RCC 7860 (cell line): ENCODE measurements at places on chromosomes 13 and 19.

- no peak for DNase-seq
Observed at GRCh38 chr13:66558506-66558905, 671.6 kb downstream of the PCDH9 start.

DNA sequence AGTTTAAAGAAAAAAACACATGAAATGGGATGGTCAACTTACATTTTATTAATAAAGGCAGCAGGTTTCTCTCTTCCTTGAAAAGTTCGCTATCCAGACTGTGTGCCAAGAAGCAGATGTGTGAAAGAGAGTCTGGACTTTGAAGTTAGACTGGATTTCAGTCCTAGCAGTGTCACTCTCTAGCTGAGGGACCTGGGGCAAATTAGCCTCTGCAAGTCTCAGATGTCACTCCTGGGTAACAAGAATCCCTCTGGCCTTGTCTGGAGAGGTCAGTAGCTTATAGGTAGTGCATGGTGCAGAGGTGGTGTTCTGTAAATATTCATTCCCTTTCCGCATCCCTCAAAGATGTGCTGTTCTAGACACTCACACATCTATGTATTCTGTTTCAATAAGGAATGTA, 187.6 kb upstream of the RNF113B start:
- no peak for DNase-seq

- DNase-seq = no peak
Observed at GRCh38 chr19:10432736-10433130, 12.4 kb downstream of the PDE4A start.

GRCh38 chr13:48028066-48028465, 9.5 kb upstream of the NUDT15 start:
- DNase-seq = no peak

GRCh38 chr13:20721058-20721453, 17.6 kb downstream of the IL17D start:
- no peak for DNase-seq

DNA sequence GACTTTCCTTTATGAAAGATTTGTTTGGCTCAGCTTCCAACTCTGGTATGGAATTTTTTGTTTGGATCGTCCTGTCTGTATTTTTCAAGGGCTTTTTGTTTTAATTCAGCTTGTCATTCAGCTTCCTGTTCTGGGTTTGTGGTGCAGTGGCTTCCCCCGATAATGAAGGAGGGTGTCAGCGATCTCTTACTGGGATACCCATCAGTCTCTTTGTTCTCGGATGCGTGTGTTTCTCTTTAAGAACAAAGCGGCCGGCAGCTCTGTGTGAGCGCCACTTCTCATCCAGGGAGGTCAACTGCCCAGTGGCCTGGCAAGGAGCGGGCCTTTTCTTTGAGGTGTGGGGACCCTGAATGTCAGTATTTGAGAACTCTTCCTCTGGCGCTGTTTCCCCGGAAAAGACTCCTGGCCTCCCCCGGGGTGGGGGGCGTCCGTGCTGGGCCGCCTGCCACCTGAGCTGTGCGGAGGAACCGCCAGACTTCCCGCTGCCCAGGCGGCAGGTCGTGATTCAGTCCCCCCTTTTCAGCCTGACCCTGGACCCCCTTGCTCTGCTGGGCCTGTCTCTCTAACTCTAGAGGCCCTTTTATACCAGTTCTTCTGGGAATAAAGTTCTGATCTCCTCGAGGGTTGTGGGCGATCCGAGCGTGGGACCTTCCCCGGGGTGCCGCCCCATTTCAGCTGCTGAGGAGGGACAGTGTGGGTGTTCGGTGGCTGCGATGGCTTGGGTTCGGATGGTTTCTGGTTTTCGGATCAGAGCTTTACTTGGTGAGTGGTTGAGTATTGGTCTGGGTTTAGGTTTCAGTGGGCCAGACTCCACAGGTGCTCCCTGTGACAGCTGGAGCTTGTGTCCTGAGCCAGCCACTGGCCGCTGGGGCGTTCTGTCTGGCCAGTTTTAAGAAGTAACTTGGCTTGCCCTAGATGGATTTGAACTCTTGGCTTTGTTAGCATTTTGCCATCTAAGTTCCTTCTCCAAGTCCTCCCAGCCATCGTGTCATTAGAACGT, 3.4 kb downstream of the SF3A2 start:
- no peak for DNase-seq

DNA sequence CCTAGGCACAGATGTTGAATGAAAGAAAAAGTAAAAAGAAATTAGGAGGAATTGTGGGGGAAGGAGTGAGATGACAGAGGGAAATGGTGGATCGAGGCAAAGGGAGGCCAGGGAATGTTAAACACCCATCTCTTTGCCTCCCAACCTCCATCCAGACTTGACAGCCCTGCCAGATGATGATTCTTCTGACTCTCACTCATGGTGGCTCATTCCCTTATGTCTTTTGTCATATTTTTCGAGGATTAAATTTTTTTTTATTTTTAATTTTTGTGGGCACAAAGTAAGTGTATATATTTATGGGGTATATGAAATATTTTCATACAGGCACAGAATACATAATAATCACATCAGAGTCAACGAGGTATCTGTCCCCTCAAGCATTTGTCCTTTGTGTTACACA, 42.8 kb downstream of the ADGRE1 start:
- no peak for DNase-seq

DNA sequence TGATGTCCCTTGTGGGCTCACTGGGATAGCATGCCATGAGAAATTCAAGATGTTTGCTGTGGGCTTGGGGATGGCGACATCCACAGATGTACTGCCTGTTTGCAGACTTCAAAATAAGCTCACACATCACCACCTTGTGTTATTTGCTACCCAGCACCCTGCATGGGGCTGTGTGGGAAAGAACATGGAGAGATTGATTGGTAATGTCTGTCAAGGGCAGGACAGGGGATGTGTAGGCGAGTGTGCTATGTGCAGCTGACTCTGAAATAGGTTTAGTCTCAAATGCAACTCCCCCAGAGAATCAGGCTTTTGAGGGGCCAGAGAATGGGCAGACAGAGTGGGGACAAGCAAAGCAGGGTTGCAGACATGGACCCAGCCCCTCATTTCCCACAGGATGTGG, 24.7 kb downstream of the PNPLA6 start:
- DNase-seq = no peak

DNA sequence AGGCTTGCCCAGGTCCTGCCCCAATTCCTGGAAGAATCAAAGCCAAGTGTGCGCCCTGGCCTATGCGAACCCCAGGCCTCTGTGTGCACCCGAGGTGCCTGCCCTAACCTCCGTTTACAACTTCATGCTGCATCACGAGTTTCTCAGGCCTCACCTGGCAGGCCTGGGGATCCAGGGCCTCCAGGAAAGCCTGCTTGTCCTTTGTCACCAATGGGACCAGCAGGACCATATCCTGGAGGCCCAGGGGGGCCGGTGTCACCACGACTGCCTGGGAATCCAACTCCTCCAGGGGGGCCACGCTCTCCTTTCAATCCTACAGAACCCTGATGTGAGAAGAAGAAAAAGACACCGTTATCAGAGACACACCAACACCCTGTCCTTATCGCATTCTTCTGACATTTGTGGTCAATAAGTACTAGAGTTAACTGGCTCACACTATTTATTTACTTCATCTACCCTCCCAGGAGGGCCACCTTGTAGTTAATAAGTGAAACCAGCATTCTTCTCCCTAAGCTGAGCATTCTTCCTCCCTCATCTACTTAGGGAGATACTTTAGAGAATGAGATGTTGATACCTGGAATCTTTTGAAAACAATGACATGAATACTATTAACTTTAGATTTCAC, 120.6 kb downstream of the COL4A1 start:
- no peak for DNase-seq

DNA sequence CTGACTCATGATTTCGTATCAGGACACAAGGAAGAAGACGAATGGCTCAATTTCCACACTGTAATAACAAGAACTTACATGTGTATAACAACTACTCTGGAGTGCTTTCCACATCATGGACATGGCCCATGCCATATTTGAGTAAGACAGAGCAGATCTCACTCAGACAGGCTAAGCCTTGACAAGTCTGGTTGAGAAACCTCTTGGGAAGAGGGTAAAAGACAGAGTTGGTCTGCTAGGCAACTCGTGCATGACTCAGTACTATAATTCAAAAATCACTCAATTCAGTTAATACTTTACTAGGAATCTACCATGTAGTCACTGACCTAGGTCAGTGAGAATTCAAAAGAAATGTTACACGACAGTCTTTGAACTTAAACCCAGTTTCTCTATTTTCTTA, 5.7 kb upstream of the THSD1 start:
- peak; percentile 94 for DNase-seq

DNA sequence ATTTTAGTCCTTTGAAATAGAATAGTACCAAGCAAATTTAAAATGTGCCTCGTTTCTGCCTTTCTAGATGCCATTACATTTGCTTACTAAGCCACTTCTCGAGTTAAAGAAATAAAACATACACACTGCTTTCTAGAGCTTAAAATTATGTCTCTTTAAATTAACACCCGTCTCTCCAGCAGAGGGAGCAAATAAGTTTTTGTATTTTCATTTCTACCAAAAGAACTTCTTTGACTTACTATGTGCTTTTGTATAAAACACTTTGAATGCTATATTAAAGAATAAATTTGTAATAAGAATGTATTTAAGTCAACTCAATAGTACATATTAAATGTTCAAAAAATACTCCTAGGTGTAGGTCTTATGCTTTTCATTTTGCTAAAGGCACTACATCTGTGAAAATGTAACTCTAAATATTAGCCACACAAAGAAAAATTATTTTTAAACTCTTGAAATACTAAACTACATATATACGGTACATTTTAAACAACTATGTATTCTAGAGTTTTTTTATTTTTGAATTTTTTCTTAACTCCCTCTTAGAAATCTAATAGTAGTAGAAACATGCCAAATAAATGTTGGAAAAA, 269.3 kb upstream of the MIR17HG start:
- no peak for DNase-seq

DNA sequence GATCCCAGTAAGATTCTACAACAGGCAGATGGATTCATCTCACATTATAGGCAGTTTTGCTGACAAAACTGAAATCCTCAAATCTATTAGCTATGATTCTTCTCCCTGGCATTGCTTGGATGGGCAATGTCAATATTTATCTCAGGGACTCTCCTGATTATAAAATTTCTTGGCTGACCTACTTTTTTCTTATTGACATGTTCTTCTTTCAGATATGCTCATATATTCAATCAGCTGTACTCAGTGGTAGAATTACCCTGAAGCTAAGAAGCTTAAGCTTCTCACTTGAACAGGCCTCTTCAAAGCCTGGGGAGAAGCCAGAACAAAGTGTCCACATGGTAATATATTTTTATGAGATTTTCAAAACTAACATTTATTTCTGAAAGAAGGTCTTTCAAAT, 513.6 kb downstream of the PCDH9 start:
- DNase-seq = no peak

- DNase-seq = peak; percentile 3
Observed at GRCh38 chr13:24683838-24684599, 3.8 kb downstream of the ATP12A start.

- no peak for DNase-seq
Observed at GRCh38 chr19:741506-742131, 9.3 kb upstream of the MISP start.

- DNase-seq = no peak
Observed at GRCh38 chr13:110195547-110196485, 111.1 kb downstream of the COL4A1 start.
